Aorta (tissue), 5 donors: ENCODE measurements at places on chromosomes 12 and 14. TPM values are rescaled to one million over a fixed set of nuclear protein-coding genes. Genes with fewer than 3 reads are reported as not detected.

GRCh38 chr12:115088995-115089841 lies 405.2 kb upstream of the TBX3 start:
- no peak overlapping the region for H3K4me3 ChIP-seq
- DNase-seq: no peak
- no peaks in the 10 kb centered on the region for H3K27me3 ChIP-seq
- H3K4me1 ChIP-seq: no peaks in the 10 kb centered on the region
- no peak overlapping the region for H3K27ac ChIP-seq

- no peaks in the 10 kb centered on the region for H3K36me3 ChIP-seq
- H3K27me3 ChIP-seq: no peaks in the 10 kb centered on the region
- no peak overlapping the region for H3K27ac ChIP-seq
- H3K4me1 ChIP-seq: no peaks in the 10 kb centered on the region
These were observed 57.1 kb upstream of the LHX5 start for GRCh38 chr12:113528606-113529293.

The DHH gene
- 3.6 TPM for total RNA-seq

The CLEC9A gene
- total RNA-seq: 0.42 TPM

The ASPG gene
- 2.2 TPM for total RNA-seq

The BRF1 gene
- 25.2 TPM for total RNA-seq
